ENCODE measurements at places on chromosomes 13 and 19.

DNA sequence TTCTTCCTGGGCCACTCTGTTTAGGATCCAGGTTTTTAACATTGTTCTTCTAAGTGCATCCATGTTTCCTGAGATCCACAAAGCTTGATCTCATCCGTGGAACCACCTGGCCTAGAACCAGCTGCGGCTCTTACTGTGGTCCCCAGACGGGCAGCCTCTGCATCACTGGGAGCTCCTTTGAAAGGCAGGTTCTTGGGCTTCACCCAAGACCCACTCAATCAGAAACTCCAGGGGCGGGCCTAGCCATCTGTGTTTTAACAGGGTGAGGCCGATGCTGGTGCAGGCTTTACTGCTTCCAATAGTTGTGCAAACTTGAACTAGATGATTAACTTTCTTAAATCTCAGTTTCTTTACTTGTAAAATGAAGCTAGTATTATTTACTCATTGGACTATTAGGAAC, 605.7 kb downstream of the FGF9 start:
- DNase-seq, result no peak

DNA sequence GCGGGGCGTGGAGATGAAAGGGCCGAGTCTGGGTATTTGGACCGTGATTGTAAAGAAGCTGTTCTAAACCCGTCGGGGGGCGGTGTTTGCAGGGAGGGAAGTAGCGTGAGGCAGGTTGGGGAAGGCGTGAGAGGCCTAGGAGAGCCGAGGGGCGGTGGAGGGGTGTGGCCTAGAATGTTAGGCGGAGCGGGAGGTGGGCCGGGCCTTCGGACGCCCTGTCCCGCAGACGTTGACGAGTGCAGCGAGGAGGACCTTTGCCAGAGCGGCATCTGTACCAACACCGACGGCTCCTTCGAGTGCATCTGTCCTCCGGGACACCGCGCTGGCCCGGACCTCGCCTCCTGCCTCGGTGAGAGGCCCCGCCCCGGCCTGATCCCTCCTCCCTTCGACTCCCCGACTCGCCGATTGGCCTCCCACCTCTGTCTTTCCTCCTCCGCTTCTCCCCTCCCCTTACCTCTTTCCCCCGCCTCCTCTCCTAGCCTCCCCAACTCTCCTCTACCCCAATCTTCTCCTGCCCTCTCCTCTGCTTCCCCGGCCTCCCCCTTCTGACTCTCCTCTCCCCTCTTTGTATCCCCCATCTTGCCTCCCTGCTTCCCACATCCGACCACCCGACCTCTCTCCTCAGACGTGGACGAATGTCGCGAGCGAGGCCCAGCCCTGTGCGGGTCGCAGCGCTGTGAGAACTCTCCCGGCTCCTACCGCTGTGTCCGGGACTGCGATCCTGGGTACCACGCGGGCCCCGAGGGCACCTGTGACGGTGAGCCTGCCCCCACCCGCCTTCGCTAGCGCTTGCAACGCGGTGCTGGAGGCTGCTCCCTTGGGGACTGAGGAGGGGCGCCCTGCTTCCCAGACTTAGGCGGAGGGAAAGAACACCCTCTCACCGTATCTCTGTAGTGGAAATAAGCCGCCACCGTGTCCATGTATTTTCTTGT, 12.8 kb downstream of the LTBP4 start:
- peak; percentile 64 for DNase-seq

- no peak for DNase-seq
These were observed 14.3 kb downstream of the CLPTM1 start for GRCh38 chr19:44969437-44969836.

GRCh38 chr19:16283210-16284061, 41.2 kb upstream of the KLF2 start:
- DNase-seq, result peak; percentile 24

DNA sequence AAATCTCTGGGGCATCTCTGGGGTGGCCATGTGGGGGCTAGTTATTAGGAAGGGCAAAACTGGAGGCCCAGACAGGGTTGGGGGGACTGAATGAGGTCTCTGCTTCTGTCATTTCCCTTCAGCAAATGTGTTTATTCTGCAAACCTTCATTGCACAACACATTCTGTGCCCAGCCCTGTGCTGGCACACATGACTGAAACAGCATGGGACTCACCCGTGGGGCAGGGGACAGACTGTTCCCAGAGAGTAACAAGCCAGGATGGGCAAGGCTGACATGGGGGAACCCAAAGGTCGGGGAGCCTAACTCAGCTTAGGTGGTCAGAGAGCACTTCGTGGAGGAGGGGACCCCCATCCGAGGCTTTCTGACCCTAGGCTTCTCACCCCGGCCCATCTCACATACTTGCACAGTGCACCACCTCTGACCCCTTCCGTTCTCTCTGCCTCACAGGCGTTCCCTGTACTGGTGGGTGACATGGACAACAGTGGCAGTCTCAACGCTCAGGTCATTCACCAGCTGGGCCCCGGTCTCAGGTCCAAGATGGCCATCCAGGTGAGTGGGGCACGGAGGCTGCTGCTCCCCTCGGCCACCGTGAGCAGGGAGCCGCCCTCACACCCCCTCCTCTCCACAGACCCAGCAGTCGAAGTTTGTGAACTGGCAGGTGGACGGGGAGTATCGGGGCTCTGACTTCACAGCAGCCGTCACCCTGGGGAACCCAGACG, 2.4 kb downstream of the TOMM40 start:
- DNase-seq, result no peak

GRCh38 chr13:64675255-64675892, 2554.8 kb downstream of the PCDH9 start:
- DNase-seq, result no peak

- DNase-seq, result peak; percentile 77
These were observed at the start of the genes ZNF568 and ZNF829 for GRCh38 chr19:36915992-36916830. TSS of gene ZNF568 (plus strand) at chr19:36916332. CDS start at chr19:36922771, 6,439 bp downstream. TSS of gene ZNF829 (minus strand) at chr19:36916291. CDS start at chr19:36915167, 1,124 bp downstream.

DNA sequence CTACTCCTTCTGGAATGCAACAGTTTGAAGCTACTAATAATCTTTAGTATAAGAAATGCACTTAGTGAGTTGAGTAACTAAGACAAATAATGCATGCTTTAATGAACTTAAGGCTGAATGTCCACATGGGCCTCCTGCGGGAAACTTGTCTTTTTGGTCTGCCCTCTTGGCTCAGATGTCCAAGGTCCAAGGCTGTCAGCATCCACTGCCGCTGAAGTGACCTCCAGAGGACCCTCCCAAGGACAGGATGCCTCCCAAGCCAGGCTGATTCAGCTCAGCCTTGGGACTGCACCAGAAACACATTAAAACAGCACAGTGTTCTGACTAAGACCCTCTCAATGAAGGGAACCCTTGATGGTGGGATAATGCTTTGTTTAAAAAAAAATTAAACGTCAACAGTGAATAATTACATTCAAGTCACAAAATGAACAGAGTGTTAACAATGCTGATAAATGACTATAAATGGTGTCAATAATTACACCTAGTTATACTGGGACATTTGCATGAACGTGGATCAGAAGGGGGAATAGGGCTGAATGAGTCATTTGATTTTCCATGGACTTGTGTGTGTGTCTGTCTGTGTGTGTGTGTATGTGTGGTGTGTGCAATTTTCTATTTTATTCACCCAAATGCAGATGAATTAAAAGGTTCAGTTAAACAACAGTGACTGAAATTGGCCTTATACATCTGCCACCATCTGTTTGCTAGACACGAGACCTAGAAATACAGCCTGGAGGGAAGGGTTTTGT, 150.5 kb downstream of the COL4A1 start:
- no peak for DNase-seq

DNA sequence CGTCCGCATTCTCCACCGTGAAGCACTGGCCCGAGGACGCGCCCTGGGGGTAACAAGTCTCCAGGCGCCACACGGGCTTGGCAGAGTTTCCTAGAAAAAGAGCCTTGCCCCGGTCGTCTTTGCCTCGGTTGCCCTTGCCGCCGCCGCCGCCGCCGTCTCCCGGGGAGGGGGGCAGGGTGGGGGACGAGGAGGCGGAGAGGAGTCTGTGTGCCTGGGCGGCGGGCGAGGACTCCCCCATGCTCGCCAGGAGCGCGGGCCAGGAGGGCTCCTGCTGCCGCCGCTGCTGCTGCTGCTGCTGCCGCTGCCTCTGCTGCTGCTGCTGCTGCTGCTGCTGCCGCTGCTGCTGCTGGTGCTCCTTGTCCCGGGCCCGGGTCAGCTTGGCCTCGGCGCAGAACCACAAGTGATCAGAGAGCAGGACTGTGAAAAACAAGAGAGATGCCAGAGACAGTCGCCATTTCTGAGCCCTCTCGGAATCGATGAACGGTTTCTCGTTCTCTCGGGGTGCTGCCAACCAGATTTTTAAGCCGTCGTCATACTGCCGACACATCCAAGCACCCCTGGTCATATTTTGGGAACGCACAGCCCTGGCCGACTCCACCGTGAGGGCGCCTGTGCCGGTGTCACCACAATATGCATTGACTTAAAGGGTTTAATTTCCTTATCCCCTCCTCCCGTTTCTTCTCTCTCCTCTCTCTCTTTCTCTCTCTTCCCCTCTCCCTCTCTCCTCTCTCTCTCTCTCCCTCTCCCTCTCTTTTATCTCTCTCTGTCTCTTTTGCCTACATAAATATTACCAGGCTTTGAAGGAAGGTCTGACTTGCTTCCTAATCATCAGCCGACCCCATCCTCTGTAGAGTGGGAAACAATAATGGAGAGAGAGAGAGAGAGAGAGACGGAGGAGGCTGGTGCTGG, 349.1 kb downstream of the LIG4 start:
- no peak for DNase-seq

- no peak for DNase-seq
These were observed 16.6 kb upstream of the TRIM13 start for GRCh38 chr13:49980266-49980665.

- DNase-seq, result no peak
These were observed 75.9 kb upstream of the RNF113B start for GRCh38 chr13:98252931-98253470.

DNA sequence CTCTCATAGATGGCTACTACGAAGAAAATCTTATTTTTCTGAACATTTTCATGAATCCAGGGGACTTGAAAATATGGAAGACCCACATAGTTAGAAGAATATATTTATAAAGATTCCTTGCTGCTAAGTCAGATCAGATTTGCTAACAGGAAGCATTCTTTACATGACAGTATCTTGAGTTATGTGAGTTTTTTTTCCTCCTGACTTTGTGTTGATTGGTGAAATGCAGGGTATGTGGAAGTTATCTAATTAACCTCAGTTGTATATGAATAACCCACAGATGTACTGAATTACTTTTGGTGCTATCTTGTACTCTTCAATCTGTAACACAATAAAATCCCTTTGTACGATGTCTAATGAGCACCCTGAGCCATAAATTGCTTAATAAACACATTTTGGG, 53.8 kb downstream of the ESD start:
- no peak for DNase-seq

DNA sequence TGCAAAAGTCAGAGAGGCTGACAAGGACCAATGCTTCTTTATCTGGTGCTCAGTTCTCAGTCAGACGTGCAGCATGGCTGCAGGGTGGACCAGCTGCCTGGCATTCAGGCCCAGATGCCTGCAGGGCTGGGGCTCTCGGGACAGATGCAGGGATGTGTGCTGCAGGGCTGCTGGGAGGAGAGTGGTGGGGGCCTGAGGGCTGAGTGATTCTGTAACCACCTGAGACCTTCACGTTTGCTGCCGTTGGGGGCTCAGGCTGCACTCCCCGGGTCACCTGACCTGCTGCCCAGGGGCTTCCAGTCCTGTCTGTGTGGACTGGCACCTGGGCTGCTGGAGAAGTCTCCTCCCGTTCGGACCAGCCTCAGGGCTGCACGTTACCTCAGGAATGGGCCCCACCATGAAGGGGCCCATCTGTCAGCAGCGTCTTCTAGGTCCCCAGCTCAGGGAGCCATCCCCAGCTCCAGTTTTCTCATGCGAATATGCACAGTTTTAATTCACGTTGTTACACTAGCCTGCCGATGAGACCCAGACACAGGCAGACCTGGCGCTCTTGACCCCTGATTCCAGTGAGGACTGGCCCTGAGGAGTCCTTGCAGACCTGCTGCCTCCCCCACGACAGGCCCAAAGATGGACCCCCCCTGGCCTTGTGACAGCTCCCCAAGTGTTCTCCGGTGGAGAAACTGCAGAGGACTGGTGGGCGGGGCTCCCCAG, 16.9 kb downstream of the KCTD15 start:
- DNase-seq, result no peak

DNA sequence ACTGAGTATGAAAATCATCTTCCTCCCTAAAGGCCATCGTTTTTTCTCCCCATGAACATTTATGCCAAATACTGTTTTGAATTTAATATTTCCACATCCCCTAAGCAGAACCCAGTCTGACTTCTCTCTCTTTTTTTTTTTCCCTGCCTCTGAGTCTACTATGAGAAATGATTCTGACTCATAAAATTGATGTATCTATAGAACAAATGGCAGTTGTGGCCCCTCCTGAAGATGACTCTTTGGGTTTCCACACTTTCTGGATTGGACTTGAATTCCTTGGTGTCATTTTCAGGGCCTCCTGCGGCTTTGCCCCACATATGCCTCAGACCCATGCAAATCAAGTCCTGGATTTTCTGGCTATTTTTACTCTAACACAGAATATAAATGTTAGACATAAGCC, 22.7 kb upstream of the NAXD start:
- DNase-seq, result no peak

GRCh38 chr13:33452873-33453517, 167.4 kb upstream of the STARD13 start:
- DNase-seq, result no peak

DNA sequence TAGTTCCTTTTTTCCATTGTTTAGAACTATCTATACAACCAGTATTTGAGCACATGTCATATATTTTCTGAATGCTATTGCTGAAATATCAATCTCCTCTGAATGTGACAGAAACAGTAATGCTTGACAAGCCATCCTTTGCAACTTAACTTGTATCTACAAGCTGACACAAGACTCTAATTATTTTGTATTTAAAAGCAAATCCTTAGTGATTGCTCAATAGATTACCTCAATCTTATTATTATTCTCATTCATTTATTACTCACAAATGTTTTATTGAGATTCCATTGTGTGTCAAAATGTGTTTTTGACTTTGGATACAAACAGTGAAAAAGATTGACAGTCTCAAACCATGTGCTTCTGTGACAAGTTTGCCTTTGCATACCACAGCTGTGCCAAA, 787.8 kb upstream of the PRR20A start:
- no peak for DNase-seq

GRCh38 chr19:50264483-50265186, 61.2 kb downstream of the MYH14 start:
- DNase-seq, result no peak

DNA sequence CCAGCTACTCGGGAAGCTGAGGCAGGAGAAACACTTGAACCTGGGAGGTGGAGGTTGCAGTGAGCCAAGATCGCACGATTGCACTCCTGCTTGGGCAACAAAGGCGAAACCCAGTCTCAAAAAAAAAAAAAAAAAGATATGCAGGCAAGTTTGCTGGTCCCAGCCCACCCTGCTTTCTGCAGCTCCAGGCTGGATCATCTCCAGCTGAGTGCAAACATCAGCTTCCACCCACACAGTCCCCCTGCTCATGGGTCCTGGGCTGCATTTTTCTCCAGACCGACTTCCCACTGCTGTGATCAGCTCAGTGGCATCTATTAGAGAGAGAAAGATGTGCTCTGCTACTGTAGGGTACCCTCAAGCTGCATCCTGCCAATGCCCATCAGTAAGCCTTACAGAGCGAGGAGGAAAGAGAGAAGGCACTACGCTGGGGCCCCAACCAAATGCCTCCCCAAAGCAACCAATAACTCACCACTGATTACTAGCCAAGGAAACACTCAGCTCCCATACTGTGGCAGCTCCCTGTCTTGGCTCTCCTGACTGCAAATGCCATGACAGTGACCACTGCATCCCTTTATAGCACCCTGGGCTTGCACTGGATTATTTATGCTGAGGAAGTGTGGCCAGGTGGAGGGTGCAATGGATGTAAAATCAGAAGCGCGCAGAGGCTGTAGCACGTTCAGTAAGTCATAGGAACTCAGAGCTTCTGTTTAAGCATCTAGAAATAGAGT, 170.9 kb upstream of the ZNF507 start:
- no peak for DNase-seq
